ENCODE measurements at places on chromosomes 13 and 19.

- no peak for DNase-seq
Observed at GRCh38 chr19:47582320-47582909, 9.5 kb upstream of the ZNF541 start.

- DNase-seq: no peak
Observed at GRCh38 chr13:93867481-93867880, 612.0 kb downstream of the DCT start.

DNA sequence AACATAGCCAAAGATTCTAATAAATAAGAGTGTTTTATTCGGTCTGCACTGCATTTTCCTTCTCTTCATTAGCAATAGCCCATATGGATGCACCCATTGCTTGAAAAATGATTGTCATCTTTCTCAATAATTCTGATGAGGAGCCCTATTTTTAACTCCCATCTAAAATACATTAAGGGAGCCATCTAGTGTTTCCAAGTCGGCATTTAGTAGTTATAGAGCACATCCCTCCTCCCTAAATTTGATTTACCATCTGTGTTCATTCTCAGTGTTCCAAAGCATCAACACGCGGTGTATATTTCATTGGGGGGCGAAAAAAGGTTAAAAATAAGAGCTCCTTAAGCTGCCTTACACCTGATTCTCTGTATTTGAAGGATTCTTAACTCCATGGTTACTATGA lies 119.2 kb upstream of the IPO5 start:
- no peak for DNase-seq

DNA sequence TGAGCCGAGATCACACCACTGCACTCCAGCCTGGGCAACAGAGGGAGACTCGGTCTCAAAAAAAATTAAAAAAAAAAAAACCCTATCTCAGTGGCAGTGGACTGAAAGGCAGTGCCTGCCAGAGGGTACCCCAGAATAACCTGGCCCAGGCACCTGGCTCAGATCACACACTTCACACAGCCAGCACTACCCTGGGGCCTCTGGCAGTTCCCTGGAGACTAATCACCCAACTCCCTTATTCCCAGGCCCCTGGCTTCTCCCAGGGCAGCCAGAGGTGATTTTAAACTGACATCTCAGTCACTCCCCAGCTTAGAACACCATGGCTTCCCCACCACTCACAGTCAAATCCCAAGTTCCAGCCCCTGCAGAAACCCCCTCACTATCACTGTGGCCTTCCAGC lies 3.5 kb upstream of the SLC27A5 start:
- no peak for DNase-seq

DNA sequence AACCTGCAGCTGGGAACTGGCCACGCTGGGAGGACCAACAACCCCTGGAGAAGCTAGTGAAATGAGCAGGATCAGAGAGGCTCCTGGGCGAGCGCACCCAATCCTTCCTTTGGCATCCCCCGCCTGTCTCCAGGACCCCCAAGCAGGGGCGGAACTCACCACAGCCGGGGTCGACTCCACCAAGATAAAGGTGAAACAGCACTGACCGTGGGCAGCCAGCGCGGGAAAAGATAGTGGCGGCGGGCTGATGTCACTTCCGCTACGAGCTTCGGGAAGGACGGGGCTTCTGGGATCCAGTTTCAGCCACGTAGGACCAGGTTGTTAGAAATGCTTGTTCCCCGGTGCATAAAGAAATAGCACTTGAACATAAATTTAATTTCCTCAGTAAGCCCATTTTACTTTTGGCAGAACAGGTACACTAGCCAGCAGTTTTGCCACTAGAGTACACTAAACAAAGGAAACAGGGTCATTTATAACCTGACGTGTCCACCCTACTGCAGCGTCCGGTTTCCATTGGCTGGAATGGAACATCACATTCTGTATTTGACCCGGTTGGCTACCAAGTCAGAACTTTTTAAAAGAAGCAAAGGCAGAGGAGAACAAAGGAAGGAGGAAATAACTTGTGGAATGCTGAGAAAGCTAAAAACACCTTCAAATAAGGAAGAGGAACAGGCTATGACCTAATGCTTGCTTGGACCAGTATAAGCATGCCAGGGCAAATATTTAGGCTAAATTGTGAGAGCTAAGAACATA lies 25.5 kb upstream of the ZNF562 start:
- no peak for DNase-seq

GRCh38 chr13:32783067-32783466 lies 196.8 kb downstream of the PDS5B start:
- DNase-seq: no peak

GRCh38 chr19:45882652-45883585 lies 3.0 kb downstream of the IRF2BP1 start:
- peak; percentile 85 for DNase-seq

Data from mesothelial cell of epicardium (in vitro differentiated cells).